ENCODE measurements at places on chromosomes 7 and 10. TPM values are rescaled to one million over a fixed set of nuclear protein-coding genes. Genes with fewer than 3 reads are reported as not detected.

DNA sequence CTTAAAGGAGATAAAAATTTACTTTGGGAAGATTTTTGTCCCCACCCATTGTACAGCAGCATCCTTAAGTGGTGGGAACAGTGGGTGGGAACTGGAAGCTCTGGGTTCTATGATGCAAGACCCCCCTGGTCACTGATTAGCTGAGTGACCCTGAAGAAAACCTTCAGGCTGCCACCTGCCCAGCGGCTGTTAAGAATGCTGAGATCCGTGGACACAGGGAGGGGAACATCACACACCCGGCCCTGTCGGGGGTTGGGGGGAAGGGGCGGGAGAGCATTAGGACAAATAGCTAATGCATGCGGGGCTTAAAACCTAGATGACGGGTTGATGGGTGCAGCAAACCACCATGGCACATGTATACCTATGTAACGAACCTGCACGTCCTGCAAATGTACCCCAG lies 14.5 kb downstream of the CARD11 start:
- no peaks in the 10 kb centered on the region for H3K27me3 ChIP-seq
- H3K27ac ChIP-seq = no peak overlapping the region
- no peak overlapping the region for H3K4me3 ChIP-seq
- no peaks in the 10 kb centered on the region for H3K36me3 ChIP-seq
- H3K4me1 ChIP-seq = peaks cover 4% of the 10 kb centered on the region

Gene SRRT
- polyA plus RNA-seq = 93.5 TPM

DNA sequence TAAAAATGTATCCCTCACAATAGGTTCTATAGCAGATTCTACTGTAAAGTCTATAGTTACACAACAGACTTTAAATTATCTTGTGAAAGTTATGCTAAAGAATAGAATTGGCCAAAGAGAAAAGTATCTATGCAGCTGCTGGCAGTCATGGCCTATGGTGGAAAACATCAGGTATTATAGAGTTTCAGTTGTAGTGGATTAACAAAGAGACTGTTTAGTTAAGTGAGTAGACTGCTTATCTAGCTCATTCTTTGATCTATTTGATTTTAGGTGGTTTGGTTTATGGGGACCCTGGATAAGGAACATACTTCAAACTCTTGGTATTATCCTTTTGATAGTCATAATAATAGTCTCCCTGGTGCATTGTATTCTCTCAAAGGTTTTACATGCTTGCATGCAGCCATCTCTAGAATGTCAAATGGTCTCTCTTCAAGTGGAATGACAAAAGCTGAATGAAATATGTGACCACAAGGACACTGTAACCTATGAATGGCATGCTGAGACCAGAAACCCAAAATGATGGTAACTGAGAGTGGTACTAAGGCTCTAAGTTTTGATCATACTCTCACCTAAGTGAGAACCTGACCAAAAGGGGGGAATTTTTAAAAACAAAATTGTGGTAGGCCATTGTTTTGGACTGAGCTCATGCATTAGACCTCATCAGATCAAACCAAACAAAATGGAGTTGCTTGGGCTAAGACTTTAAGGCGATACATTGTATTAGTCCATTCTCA lies 54.9 kb upstream of the NAMPT start:
- no peaks in the 10 kb centered on the region for H3K36me3 ChIP-seq
- H3K27ac ChIP-seq = no peak overlapping the region
- no peak for DNase-seq

DNA sequence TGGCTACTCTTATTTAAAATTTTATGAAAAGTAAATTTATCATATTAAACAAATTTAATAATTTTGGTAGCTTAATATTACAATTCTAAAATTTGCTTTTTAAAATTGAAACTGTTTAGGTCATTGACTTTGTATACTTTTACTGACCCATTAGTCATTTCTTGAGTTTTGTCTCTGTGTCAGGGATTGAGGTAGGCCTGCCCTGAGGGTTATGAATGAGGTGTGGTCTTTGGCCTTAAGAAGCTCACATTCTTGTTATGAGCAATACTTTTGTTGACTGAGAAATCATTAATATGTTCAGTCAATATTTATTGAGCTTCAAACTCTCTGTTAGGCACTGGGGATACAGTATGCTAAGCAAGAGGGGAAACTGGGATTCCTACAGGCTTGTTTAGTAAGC lies 47.0 kb upstream of the RPA3 start:
- H3K27me3 ChIP-seq = no peaks in the 10 kb centered on the region
- H3K27ac ChIP-seq = no peak overlapping the region
- no peaks in the 10 kb centered on the region for H3K36me3 ChIP-seq
- peaks cover 8% of the 10 kb centered on the region for H3K4me1 ChIP-seq
- DNase-seq = no peak

DNA sequence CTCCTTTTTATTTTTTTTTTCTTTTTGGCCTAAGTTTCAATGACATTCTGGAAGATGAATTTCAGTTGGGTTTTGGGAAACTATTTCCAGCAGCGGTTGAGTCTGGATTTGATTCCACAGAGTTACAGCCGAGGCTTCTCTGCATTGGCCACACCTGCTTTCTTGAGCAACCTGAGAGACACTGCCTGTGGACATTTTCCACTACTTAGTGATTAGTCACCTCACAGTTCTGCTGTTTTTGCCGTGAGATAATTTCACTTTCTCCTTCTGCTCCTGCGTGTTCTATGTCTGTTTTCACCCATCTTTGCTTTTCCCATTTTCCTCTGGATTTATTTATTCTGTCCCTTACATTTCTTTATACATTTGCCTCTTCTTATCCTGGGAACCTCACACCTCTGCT lies 243.0 kb downstream of the BICC1 start:
- peak overlapping the region; percentile 35 for H3K4me3 ChIP-seq
- peak; percentile 68 for DNase-seq
- no peaks in the 10 kb centered on the region for H3K36me3 ChIP-seq
- peaks cover 16% of the 10 kb centered on the region for H3K4me1 ChIP-seq
- peak overlapping the region; percentile 58 for H3K27ac ChIP-seq

DNA sequence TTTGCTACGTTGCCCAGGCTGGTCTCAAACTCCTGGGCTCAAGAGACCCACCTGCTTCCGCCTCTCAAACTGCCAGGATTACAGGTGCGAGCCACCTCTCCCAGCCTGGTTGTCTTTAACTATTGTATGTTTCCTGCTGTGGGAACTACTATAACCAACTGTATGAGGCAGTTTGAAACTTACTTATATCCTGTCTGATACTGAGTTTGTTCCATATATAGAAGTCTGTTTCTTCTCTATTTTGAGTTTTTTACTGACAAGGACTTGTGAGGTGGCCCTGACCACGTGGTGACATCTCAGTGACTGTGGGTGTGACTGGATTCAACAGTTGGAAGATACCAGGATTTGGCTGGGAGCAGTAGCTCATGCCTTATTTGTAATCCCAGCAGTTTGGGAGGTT lies 14.2 kb downstream of the FBH1 start:
- DNase-seq = no peak
- peaks cover 21% of the 10 kb centered on the region for H3K36me3 ChIP-seq
- no peak overlapping the region for H3K4me3 ChIP-seq
- no peaks in the 10 kb centered on the region for H3K4me1 ChIP-seq
- H3K27ac ChIP-seq = no peak overlapping the region
- H3K27me3 ChIP-seq = no peaks in the 10 kb centered on the region

- H3K4me3 ChIP-seq = no peak overlapping the region
- DNase-seq = no peak
- H3K27ac ChIP-seq = no peak overlapping the region
- H3K36me3 ChIP-seq = no peaks in the 10 kb centered on the region
- H3K27me3 ChIP-seq = peaks cover 2% of the 10 kb centered on the region
- no peaks in the 10 kb centered on the region for H3K4me1 ChIP-seq
Measured at GRCh38 chr7:155189590-155189989, 108.1 kb upstream of the INSIG1 start.

- H3K27ac ChIP-seq = peak overlapping the region; percentile 74
- H3K4me3 ChIP-seq = no peak overlapping the region
- peaks cover 23% of the 10 kb centered on the region for H3K36me3 ChIP-seq
- H3K27me3 ChIP-seq = no peaks in the 10 kb centered on the region
Measured at GRCh38 chr7:129829737-129830631, 122.8 kb downstream of the UBE2H start.

GRCh38 chr10:64477791-64478190 lies 956.6 kb downstream of the REEP3 start:
- no peaks in the 10 kb centered on the region for H3K36me3 ChIP-seq
- no peak for DNase-seq
- no peaks in the 10 kb centered on the region for H3K27me3 ChIP-seq
- no peak overlapping the region for H3K4me3 ChIP-seq

Gene TAS2R4
- polyA plus RNA-seq = 0.14 TPM
